ENCODE measurements at places on chromosomes 11 and 22.

GRCh38 chr11:4830346-4830745 lies 9.2 kb downstream of the OR51F2 start:
- no peak for DNase-seq

DNA sequence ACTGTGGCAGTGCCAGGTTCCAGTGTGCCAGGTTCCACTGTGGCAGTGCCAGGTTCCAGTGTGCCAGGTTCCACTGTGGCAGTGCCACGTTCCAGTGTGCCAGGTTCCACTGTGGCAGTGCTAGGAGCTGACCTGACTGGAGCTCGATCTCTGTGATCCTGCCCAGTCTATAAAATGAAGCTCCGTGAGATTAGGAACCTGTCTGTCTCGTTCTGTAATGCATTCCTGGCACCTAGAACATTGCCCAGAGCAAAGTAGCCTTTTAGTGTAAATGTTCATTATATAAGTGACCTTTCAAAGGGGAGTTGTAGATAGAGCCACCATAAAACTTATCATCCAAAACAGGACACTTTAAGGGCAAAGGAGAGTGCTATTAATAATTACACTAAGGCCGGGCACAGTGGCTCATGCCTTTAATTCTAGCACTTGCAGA lies 36.0 kb downstream of the ART5 start:
- DNase-seq, result no peak

- DNase-seq, result peak; percentile 79
Measured at GRCh38 chr22:37905534-37906363, at the start of gene MICALL1. MICALL1 (plus strand) TSS chr22:37906297; CDS start chr22:37906423, 126 bp downstream.

GRCh38 chr22:20578192-20578591 lies 70.8 kb downstream of the MED15 start:
- DNase-seq, result no peak

DNA sequence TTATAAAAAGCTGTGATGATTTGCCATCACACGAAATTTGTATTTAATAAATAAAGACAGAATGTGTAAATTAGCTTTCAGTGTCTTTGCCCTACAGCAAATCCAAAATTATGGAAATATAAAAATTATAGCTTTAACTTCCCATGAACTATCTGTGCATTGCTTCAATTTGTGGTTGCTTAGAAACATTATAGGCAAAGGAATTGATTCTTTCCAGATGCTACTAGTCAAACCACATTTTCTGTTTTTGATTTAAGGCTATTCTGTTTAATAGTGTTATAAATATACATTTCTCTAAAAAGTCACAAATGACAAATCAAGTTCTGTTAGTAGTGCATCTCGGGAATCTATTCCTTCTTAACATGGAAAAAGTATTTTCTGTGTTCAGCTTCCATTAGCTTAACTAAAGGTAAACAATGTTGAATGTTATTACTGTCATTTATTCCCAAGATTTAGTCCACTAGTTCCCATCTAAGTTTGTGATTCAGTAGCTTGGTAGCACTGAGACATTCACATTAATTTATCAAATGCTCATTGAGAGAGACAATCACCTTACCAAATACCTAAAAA lies 1086.3 kb upstream of the CCDC90B start:
- DNase-seq, result peak; percentile 72

- DNase-seq, result peak; percentile 27
Measured at GRCh38 chr11:108009497-108010370, 1.0 kb downstream of the CUL5 start.

- no peak for DNase-seq
Measured at GRCh38 chr11:95688015-95688414, 101.6 kb downstream of the FAM76B start.

- peak; percentile 87 for DNase-seq
Measured at GRCh38 chr22:19986410-19987341, 29.9 kb downstream of the ARVCF start.

DNA sequence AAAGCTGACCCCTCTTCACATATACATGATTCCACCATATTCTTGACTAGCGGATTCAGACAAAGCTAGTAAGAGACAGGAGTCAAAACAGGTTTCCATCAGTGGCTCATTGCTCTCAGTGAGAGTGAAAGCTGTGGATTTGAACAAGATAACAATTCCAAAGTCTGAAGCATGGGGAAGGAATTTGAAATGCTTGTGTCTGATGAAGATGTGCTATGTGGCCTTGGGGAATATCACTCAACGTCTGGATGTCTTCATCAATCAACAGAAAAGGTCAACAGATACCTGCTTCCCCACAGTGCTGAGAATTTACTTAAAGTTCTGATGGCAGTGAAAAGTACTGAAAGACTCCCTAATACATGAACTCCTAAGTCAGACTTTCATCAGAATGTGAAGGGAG lies 46.9 kb upstream of the SESN3 start:
- no peak for DNase-seq

DNA sequence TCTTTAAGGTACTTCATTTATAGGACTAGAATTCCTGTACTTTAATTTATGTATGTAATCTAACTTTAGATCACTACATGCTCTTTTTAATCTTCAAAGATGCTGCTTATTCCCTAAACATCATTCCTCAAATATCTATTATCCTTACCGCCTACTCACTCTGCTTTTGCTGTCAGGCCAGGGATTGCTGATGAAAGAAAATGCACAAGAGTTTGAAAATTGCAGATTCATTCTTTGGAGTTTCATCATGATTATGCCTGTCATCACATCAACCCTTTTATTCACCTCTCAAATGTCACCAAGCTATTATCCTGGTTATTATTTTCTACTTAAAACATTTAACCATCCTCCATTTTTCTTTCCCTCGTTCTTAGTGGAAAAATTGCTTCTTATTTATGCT lies 802.7 kb downstream of the METTL15 start:
- no peak for DNase-seq

DNA sequence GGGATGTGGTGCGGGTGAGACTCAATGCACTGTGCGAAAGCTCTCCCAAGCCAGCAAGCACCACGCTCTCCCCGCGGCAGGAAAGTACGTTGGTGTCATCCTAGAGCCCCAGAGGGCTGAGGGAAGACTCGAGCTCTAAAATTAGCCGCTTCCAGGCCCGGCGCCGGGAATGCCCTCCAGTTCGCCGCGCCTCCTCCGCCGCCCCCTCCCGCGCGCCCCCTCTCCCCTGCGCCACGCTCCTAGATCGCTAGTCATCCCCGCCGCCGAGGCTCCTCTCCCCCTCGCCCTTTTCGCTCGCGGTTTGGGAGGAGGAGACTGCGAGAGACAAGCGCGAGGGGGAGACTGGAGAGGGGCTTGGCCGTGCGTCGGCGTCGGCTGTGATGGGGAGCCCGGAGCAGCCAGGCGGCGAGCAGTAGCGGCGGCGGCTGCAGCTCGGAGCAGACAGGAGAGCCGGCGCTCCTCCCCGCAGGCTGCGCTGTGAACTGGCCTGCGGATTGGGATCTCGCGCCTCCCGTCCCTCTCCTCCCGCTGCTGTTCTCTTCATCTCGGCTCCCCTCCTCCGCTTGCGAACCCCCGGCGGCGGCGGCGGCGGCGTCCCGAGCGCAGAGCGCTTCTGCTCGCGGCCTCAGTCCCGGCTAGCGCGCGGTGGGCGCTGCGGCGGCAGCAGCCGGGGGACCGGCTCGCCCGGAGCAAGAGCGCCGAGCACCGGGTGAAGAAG lies at the start of gene FAT3:
TSS of gene FAT3 (plus strand) at position 412 of the 718 bp plus-strand sequence. CDS start 127,295 bp downstream, outside the sequence.
- DNase-seq, result peak; percentile 90

DNA sequence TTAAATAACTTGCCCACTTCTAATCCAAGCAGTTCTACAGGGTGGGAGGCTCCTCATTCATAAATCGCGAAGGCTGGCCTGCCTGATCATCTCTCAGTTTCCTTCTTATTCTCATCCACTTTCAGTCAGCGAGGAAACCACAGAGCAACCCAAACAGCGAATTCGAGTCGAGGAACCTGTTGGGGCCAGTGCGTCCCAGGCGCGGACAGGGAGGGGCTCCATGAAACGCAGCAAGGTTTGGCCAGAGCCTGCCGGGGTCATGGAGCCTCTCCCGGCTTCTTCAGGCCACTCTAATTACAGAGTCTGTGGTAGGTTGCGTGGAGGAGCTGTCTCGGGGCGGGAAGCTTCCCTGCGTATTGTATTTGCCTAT lies 741 bp upstream of the NAV2 start:
- DNase-seq, result no peak

GRCh38 chr22:36871669-36872081 lies 10.9 kb downstream of the NCF4 start:
- no peak for DNase-seq

GRCh38 chr22:43851058-43851978 lies 11.0 kb downstream of the SULT4A1 start:
- DNase-seq, result no peak

GRCh38 chr11:94681852-94682251 lies 86.3 kb upstream of the AMOTL1 start:
- DNase-seq, result no peak
